ENCODE measurements at places on chromosomes 16 and 17.

DNA sequence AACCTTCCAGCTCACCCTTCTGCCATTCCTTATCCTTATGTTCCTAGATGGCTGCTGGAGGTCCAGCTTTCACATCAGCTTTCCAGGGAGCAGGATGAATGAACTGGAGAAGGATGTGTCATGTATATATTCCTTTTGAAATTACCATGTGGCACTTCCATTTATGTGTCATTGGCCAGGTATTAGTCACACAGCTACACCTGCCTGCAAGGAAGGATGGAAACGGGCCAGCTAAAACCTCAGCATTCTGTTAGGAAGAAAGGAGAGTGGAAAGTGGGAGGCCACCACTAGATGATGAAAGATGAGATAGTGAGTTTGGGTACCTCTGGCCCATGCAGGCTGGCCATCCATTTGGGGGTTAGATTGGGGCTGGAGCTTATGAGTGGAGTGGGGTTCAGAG lies 67.5 kb downstream of the KSR1 start:
- no peak for DNase-seq

DNA sequence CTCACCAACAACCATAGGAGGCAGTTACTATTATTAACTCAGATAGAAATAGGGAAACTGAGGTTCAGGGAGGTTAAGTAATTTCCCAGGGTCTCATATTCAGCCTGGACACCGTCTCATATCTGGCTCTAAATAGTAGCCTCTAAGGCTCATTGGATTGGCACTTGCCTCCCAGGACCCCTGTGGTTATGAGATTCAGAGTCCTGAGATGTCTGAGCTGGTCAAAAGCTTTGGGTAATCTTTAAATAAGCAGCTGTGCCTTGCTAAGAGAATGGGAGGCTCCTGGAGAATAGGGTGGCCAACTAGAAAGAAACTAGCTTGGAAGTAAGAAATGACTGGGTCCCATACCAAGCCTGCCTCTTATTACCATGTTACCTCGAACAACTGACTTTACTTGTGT lies 50.3 kb upstream of the CRHR1 start:
- no peak for DNase-seq

GRCh38 chr17:2943981-2944380 lies 119.4 kb downstream of the OR1D5 start:
- DNase-seq: peak; percentile 21

GRCh38 chr17:80445726-80446110 lies 30.7 kb downstream of the NPTX1 start:
- DNase-seq: no peak

GRCh38 chr17:45222289-45222995 lies 757 bp downstream of the FMNL1 start:
- no peak for DNase-seq

DNA sequence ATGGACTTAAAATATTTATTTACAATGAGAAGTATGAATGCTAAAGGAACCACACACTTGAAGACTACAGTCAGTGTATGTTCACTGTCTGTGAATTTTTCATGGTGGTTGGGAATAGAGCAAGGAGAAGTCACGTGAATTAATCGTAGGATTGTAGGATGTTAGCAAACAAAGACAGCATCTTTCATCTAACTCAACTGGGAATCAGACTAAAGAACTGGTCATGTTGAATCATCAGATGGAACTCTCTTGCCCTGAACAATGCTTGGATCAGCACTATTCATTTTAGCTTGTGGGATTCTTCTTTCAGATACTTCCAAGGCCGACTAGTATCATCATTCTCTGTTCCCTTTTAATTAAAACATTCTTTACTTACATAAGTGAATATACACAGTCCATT lies 18.1 kb downstream of the KCNJ2 start:
- no peak for DNase-seq

GRCh38 chr17:77247048-77247541 lies 106.3 kb downstream of the SEC14L1 start:
- DNase-seq: peak; percentile 91

- no peak for DNase-seq
Measured at GRCh38 chr16:77344341-77344740, 90.5 kb downstream of the ADAMTS18 start.

GRCh38 chr16:35181422-35182030 lies 1722.1 kb downstream of the TP53TG3F start:
- DNase-seq: no peak

DNA sequence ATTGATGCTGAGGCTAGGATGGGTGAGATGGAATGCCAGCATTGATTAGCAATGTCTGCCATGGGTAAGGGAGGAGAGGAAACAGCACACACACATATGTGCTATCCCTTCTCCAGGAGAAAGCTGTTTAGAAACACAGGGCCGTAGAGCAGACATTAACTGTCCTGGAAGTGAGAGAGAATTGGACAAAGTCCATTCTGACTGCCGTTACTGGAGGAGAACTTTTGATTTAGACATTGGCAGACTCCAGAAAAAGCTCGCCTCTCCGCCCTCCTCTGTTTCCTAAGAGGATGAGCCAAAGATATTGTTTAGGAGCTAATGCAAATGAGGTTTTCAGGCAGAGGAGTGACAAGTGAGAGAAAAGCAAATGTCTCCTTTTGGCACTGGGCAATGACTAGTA lies 237.0 kb downstream of the HAPSTR1 start:
- no peak for DNase-seq

DNA sequence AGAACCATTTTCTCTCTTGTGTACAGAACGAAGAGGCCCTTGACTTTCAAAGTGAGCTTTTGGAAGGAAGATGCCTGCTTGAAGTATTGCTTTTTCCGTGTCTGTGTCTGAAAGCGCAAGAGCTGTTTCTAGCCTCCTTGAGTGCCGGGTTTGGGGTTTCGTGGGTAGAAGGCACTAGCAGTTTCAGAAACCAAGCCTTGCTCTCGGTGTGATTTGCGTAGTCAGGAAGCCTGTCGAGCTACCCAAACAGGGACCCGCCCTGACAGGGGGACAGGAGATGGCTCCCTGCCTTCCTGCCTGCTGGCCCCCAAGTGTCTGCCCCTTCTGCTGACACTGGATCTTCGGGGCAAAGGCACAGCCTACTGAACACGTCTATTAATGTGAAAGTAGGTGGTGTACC lies 322.0 kb downstream of the MAF start:
- peak; percentile 51 for DNase-seq

- peak; percentile 79 for DNase-seq
Measured at GRCh38 chr17:8125154-8125946, 1.4 kb upstream of the HES7 start.

DNA sequence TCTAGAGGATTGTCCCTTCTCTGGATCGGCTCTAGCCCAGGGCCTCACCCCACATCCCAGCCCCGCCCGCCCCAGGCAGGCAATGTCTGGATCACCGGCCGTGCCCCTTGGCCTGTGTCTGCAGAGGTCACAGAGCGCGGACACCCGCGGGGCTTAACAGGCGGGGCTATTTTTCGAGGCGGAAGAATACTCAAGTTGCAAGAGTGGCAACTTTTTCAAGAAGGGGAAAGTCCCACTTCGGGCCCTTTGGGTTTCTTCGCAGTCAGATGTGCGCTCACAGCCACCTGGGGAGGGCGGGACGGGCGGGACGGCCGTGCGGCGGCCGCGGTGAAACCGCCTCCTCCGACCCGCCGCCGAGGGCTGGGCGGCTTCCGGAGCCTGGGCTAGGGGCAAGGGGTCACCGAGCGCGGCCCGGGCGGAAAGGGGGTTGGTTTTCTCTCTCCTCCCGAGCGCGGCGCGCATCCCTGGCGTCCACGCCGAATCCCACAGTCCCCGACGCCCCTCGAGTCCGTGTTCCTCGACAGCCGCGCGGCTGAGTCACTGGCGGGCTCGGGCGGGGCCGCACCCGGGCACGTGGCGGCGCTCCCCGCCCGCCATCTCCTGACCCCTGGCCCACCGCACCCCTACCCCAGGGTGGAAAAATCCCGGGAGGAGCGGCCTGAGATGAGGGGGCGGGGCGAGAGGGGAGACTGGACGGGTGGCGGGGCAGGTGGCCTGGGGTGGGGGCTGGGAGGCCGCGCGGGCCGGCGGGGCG lies 1.2 kb upstream of the PFN1 start:
- DNase-seq: peak; percentile 75

GRCh38 chr17:49717371-49717861 lies 9.7 kb upstream of the SLC35B1 start:
- DNase-seq: no peak

GRCh38 chr16:85384833-85385462 lies 228.2 kb upstream of the GSE1 start:
- DNase-seq: no peak

DNA sequence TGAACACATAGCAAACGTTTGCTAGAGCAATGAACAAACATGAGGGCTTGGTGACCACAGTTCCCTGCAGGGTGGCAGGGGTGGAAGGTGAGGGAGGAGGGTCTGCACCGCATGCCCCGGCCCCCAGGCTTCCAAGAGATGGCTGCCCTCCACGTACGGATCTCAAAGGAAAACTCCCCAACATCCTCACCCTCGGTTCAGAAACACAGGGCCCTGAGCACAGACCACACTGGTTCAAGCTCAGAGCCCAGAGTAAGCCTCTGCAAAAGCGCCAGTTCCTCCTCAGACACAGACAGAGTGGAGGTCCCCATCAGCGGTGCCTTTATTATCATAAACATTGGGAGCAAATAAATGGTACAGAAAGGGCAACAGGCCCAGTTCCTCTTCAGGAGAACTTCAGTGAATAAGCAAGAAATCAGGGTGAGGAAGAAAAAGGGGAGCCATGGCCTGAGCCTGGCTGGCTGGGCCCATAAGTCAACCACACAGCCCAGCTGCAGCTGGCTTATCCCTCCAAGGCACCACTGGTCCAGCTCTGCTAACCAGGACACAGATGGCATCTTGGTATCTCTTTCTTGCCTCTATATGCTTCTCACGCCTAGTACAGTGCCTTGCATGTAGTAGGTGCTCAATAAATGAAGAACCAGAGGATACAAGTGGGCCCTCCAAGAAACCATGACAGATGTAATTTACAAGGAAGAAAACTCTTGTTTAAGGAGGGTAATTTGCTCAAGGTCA lies 11.0 kb downstream of the MPO start:
- DNase-seq: no peak

- DNase-seq: no peak
Measured at GRCh38 chr16:78576941-78577340, 477.5 kb downstream of the WWOX start.

- peak; percentile 25 for DNase-seq
Measured at GRCh38 chr17:80146121-80147034, 550 bp downstream of the EIF4A3 start.

DNA sequence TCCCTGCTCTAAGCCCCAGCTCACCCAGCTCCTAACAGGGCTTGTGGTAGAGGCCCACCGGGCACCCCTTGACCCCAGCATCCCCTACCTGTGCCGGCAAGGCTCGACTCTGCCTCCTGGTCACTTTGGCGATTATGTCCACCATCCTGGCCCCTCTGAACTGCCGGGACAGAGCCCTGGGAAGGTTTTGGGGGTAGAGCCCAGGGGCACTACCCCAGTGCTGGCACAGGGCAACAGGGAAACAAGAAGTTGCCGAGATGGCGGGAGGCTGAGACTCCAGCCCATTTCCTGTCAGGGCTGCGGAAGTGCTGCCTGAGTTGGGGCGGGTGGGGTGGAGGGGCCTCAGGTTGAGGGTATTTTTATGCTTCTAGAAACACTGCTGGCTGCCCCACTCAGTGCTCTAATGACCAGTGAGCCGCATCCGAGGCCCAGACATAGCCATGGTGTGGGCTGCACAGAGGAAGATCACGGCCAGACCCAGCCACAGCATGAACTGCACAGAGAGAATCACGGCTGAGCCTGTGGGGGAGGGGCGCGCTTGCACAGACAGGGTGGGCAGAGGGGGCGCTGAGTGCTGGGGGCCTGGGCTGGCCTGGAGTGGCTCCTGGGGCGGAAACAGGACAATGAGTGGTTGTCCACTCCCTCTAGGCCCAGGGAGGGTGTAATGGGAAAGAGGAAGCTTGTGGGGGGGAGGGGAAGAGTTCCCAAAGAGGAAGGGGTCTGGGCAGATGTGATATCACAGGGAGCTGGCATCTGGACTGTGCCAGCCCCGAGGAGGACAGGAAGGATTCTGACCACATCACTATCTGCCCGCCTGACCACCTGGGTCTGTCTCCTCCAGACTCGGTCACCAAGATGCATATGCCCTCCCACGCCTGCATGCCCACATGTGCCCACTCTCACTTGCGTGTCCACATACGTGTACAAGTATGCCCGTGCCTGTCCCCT lies 22.3 kb downstream of the ARHGAP27 start:
- peak; percentile 44 for DNase-seq

GRCh38 chr16:56912746-56913708 lies 18.9 kb upstream of the HERPUD1 start:
- no peak for DNase-seq

GRCh38 chr17:70646673-70647072 lies 477.3 kb downstream of the KCNJ2 start:
- no peak for DNase-seq

DNA sequence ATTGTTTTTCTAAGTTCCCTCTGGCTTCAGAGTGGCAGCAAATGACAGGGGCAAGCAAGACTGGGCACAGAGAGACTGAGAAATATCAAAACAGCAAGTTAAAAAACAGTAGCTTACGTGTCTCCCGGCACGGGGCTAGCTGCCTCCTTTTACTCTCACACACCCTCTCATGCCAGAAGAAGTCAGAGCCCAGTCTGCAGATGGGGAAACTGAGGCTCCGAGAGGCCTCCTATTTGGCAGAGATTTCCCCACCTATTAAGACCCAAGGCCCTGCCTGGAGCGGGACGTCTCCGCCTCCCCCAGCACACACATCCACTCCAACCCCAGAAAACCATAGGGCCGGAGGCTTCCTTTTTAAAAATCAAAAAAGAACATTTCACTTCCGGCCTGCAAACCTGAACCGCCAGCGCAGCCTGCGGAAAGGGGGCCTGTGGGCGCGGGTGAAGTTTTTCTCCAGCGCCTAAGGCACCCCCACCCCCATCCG lies 832 bp downstream of the CARHSP1 start:
- no peak for DNase-seq

- peak; percentile 8 for DNase-seq
Measured at GRCh38 chr17:37791447-37792399, 46.9 kb upstream of the HNF1B start.

GRCh38 chr17:53912117-53912516 lies 89.4 kb downstream of the KIF2B start:
- DNase-seq: no peak

DNA sequence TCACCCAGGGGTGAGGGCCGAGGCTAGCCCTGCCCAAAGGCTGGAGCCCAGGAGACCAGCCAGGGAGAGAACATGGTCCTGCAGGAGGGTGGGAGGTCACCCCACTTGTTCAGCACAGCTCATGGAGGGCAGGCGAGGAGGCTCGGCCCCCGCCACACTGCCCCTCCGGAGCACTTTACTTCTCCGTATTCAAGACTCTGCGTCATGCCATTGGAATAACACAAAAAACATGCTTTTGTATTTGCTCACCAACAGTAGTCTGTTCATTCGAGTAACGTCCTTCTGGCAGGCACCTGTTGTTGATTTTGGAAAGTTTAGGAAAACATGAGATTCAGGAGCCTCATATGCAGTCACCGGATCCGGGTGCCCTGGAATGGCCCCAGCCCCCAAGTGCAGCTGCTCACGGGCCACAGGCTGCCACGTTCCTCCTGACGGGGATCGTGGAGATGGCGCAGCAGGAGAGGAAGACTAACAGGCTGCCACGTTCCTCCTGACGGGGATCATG lies 81.1 kb upstream of the DNAH17 start:
- no peak for DNase-seq

- DNase-seq: no peak
Measured at GRCh38 chr17:17497065-17497844, 1.1 kb upstream of the RASD1 start.

Data from CD4-positive, alpha-beta T cell (primary cell).